ENCODE measurements at places on chromosomes 5 and 9.

DNA sequence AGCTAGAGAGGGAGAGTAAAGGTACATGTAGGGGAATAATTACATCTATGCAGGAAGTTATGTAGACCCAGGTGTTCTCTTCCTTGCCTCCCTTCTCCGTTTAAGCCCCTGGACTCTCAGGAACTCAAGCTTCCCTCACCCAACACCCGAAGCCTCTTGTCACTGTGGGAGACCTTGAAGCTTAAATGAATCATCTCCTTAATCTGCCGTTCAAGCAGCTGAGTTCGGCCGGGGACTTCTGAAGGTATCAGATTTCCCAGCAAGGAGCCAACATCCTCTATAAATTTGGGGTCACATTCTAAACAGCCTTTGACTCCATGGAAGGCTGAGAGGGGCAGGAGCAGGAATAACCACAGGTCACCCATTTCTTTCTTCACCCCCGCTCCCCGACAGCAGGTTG lies 412 bp downstream of the IZUMO3 start:
- DNase-seq, result no peak

DNA sequence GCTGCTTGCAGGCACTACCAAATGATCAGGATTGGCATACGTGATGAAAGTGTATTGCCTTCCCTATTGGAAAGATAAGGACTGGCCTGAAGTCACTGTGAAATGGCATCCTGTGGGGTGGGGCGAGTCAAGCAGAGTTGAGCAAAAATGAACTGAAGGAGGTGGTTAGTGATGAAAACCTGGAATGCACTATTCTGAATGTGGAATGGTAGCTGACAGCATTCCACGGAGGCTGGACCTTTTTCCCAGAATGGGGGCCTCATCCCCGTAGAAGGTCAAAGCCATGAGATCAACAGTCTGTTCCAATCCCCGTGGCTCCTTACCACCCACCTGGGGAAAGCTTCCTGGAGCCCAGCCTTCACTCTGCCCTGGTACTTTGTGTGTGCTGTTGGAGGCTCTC lies 37.7 kb downstream of the ASS1 start:
- peak; percentile 25 for DNase-seq

- DNase-seq, result no peak
Measured at GRCh38 chr5:157965040-157965678, 106.2 kb upstream of the CLINT1 start.

GRCh38 chr5:57889558-57889957 lies 406.9 kb upstream of the ACTBL2 start:
- DNase-seq, result peak; percentile 91

- DNase-seq, result no peak
Measured at GRCh38 chr5:24598956-24599355, 45.8 kb downstream of the CDH10 start.

GRCh38 chr5:33843579-33843978 lies 48.2 kb downstream of the ADAMTS12 start:
- peak; percentile 89 for DNase-seq

Measured in fibroblast of skin of right biceps (primary cell).